ENCODE measurements at places on chromosomes 5 and 9. TPM values are rescaled to one million over a fixed set of nuclear protein-coding genes. Genes with fewer than 3 reads are reported as not detected.

GRCh38 chr9:34989946-34990635 lies 546 bp downstream of the DNAJB5 start:
- DNase-seq = no peak

GRCh38 chr9:129509533-129509928 lies 111.4 kb downstream of the C9orf50 start:
- DNase-seq = peak; percentile 86

The TMEM252 gene
- total RNA-seq = not detected

The SLC25A51 gene
- 34.3 TPM for total RNA-seq

GRCh38 chr9:91348191-91348807 lies 13.4 kb downstream of the AUH start:
- no peak for DNase-seq

DNA sequence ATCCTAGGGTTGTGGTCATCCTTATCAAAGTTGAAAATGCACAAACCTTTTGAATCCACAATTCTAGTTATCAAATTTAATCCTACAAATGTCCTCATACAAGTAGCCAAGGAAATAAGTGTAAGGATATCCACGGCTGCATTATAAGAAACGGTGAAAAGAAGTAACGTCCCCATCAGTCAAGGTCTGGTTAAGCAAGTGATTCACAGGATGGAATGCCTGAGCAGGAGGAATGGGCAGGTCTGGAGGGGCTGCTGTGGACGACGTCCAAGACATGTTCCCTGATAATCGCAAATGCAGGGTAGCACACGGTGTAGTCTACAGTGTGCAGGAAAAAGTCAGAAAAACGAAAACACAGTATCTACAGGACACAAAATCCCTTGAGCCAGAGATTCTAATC lies 118.6 kb downstream of the ADAMTS2 start:
- no peak for DNase-seq
